ENCODE measurements at places on chromosomes 6 and 20. TPM values are rescaled to one million over a fixed set of nuclear protein-coding genes. Genes with fewer than 3 reads are reported as not detected.

The PXDC1 gene
- total RNA-seq, result 122 TPM

The CST4 gene
- not detected for total RNA-seq

DNA sequence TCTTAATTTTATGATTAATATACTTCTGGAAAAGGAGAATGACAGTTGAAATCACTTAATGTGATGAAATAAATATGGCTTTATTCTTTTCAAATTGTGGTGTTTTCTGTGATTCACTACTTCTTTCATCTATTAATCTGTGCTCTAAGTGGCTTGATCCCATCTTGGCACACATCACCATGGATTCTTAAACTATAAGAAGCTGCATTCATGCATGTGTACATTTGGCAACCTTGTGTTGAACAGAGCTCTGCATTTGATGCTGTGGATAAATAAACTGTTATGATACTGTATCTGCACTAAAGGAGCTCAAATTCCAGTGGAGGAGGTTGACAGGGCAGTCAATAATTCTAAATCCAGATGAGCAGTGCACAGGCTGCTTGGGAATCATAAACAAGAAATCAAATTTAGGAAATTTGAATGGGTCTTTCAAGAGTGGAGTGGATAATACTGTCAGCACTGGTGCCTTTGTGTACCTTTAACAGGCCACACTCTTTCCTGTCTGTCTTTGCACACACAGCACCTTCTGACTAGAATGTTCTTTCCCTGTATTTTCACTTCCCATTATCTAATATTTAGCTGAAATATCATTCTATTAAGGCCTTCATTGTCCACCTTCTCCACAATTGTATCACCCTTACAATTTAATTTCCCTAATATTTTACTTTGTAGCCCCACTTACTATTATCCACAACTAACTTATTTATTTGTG is 252.9 kb downstream of the GRM1 start:
- no peaks in the 10 kb centered on the region for H3K4me1 ChIP-seq
- H3K27me3 ChIP-seq, result no peaks in the 10 kb centered on the region
- H3K4me3 ChIP-seq, result no peak overlapping the region
- no peaks in the 10 kb centered on the region for H3K36me3 ChIP-seq
- H3K27ac ChIP-seq, result no peak overlapping the region

- no peak overlapping the region for H3K27ac ChIP-seq
- H3K4me1 ChIP-seq, result no peaks in the 10 kb centered on the region
- no peak overlapping the region for H3K4me3 ChIP-seq
- no peak for DNase-seq
Measured at GRCh38 chr6:97026298-97026697, 101.8 kb downstream of the KLHL32 start.

DNA sequence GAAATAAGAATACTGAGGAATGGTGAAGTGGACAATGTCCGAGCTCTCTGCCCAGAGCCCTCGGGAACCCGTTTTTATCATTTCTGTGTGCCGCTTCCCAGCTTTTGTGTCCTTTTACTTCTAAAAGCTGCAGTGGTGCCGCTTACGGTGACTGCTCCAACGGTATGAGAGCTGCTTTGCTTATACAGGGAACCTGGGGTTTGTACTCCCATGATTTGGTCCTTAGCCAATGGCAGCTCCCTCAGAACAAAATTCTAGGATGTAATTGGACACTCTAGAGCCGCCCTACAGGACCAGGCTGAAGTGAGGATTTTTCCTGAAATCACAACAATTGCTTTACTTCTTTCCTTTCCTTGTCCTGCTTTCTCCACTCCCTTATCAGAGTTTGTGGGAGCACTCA is 24.2 kb upstream of the PCSK2 start:
- no peaks in the 10 kb centered on the region for H3K4me1 ChIP-seq
- peaks cover 27% of the 10 kb centered on the region for H3K27me3 ChIP-seq
- H3K4me3 ChIP-seq, result no peak overlapping the region
- H3K36me3 ChIP-seq, result no peaks in the 10 kb centered on the region

DNA sequence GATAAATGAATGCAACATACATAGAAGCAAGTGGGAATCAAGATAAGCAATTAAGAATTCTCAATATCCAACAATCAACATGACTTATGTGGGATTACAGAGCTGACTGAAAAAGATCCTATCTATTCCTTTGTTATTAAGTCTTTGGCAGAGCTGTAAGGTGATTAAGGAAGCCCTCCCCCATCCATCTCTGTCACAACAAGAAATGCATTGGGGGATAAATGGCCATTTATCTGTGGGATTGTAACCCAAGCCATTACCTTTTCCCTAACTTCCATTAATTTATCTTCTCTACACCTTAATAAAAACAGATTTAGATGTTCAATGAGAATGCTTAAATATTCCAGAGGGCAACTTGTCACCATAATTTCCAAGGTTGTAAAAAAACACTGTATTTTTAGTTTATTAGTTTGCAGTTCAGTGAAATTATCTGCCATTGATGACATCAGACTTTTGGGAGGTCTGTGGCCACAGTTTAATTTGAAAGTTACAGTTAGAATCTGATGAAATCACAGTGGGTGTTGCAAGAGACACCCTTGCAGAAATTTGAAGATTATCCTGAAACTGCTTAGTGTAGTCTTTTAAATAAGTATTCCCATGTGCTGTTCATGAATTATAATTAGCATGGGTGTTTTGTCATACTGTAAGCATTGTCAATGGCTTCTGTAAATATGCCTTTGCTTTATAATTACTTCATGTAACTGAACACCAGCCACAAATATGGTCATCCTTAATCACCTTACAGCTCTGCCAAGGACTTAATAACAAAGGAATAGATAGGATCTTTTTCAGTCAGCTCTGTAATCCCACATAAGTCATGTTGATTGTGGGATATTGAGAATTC is 49.4 kb upstream of the FYN start:
- no peaks in the 10 kb centered on the region for H3K4me1 ChIP-seq
- H3K27ac ChIP-seq, result no peak overlapping the region
- DNase-seq, result no peak
- H3K4me3 ChIP-seq, result no peak overlapping the region
- H3K36me3 ChIP-seq, result no peaks in the 10 kb centered on the region

DNA sequence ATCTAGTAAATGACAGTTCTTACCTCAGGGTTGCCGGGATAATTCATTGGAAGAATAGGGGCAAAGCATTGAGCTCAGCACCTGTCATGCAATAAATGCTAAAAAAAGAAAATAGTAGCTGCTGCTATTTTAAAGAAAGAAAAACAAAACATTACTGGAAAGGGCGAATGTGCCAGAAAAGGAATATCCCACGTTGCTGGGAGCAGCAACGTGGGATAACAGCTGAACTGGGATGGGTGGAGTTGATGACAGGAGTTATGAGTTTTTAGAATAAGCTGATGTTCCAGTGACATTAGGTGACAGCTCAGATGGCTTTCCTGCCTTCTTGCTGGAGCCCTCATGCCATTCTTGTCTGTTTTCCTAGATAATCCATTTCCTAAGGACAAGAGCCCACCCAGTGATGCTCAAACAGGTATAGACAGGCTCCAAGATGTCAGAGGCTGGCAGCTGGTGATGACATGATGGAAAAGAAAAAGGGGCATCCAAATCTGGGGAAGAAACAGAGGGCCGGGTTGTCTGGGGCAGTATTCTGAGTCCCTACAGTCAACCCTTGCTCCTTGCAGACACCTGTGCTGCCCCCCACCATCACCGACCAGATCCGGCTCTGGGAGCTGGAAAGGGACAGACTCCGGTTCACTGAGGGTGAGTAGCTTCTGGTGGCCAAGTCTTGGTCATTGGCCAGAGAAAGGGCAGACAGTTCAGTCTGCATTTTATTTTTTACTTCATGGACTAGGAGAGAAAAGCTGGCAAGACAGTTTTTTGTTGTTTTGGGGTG is 1.1 kb upstream of the VARS2 start:
- no peaks in the 10 kb centered on the region for H3K36me3 ChIP-seq
- H3K4me3 ChIP-seq, result peak overlapping the region; percentile 66
- DNase-seq, result no peak
- peak overlapping the region; percentile 96 for H3K27ac ChIP-seq
- H3K27me3 ChIP-seq, result no peaks in the 10 kb centered on the region

DNA sequence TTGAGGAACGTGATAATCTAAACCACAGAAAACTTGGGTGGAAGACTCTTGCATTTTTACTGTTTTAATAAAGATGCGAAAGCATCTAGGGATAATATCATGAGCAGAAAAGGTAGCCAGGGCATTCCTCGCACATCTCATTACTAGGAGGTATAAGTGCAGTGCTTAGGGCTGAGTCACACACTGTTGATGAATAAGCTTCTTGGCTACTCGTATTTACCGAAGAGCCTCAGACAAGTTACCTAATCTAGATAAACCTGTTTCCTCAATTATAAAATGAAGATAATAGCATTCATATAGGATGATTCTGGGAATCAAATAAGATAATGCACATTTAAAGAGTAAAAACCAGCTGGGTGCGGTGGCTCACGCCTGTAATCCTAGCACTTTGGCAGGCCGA is 780 bp upstream of the KIAA0319 start:
- H3K4me1 ChIP-seq, result no peaks in the 10 kb centered on the region
- H3K27ac ChIP-seq, result no peak overlapping the region
- no peak overlapping the region for H3K4me3 ChIP-seq
- peaks cover 9% of the 10 kb centered on the region for H3K27me3 ChIP-seq

- no peaks in the 10 kb centered on the region for H3K36me3 ChIP-seq
- H3K27me3 ChIP-seq, result peaks cover 16% of the 10 kb centered on the region
- no peak overlapping the region for H3K4me3 ChIP-seq
- DNase-seq, result no peak
Measured at GRCh38 chr6:6314596-6314995, 5.9 kb downstream of the F13A1 start.

DNA sequence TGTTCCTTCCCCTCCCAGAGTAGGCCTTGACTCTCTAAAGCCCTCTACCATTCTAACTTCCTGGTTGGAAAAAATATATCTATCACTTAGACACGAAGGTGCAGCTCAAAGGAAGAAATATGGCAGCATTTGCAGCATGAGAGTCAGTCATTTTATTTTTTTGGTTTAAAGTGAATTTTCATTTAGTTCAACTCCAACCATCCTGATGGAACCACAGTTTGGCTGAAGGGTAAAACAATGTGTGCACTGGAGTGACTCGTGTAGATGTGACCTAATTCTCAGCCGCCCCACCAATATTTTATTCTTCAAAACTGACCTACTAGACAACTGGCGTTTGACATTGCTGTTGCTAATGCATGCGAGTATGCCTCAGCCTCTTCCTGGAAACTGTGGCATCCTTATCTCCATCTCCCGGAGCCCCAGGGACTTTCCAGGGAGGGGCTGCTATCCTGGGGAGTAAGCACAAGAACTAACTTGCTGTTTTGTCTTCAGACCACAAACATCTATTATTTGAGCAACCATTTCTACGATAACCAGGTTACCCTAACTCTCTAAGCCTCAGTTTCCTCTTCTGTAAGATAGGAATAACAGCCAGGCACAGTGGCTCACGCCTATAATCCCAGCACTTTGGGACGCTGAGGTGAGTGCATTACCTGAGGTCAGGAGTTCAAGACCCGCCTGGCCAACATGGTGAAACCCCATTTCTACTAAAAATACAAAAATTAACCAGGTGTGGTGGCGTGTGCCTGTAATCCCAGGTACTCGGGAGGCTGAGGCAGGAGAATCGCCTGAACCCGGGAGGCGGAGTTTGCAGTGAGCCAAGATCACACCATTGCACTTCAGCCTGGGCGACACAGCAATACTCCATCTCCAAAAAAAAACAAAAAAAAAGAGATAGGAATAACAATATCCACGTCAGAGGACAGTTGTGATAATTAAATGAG is 148.7 kb upstream of the JARID2 start:
- H3K36me3 ChIP-seq, result no peaks in the 10 kb centered on the region
- no peaks in the 10 kb centered on the region for H3K27me3 ChIP-seq
- no peak overlapping the region for H3K4me3 ChIP-seq

DNA sequence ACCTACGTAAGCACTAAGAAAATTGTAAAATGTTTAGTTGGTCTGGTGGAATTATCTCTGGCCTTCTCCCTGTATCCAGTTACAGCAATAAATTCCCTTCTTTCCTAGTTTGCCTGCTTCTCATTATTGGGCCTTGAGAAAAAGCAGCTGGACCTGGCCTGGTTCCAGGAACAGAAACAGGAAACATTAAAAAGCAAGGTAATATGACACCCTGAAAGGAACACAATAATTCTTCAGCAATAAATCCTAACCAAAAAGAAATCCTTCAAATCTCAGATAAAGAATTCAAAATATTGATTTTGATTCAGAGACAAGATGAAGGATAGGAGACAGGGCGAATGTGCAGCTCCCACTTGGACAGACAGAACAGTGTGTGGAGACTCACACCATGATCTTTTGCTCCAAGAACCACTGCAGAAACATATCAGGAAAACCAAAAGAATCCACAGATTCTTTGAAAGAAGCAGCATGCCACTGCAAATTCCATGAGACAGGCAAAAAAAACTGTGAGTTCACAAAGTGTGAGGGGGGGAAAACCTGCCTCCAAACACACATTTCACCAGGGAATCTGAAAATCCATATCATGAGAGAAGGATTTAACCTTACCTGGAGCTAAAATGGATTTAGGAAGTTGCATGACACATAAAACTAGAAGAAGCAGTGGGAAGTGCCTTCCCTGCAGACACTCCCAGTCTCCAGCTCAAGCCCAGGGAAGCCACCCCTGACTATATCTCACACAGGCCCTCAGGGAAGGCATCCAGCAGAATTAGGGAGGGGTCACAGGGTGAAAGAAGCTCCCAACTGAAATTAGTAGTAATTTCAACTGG is 28.9 kb downstream of the TREM1 start:
- no peak overlapping the region for H3K4me3 ChIP-seq
- no peaks in the 10 kb centered on the region for H3K36me3 ChIP-seq
- H3K27me3 ChIP-seq, result no peaks in the 10 kb centered on the region
- no peak for DNase-seq
